NCI-H69 (cell line): ENCODE measurements at places on chromosomes 3 and 15.

- DNase-seq: no peak
Observed at GRCh38 chr3:4533489-4534443, 40.6 kb downstream of the ITPR1 start.

- DNase-seq: no peak
Observed at GRCh38 chr3:30642849-30643361, 36.5 kb downstream of the TGFBR2 start.

DNA sequence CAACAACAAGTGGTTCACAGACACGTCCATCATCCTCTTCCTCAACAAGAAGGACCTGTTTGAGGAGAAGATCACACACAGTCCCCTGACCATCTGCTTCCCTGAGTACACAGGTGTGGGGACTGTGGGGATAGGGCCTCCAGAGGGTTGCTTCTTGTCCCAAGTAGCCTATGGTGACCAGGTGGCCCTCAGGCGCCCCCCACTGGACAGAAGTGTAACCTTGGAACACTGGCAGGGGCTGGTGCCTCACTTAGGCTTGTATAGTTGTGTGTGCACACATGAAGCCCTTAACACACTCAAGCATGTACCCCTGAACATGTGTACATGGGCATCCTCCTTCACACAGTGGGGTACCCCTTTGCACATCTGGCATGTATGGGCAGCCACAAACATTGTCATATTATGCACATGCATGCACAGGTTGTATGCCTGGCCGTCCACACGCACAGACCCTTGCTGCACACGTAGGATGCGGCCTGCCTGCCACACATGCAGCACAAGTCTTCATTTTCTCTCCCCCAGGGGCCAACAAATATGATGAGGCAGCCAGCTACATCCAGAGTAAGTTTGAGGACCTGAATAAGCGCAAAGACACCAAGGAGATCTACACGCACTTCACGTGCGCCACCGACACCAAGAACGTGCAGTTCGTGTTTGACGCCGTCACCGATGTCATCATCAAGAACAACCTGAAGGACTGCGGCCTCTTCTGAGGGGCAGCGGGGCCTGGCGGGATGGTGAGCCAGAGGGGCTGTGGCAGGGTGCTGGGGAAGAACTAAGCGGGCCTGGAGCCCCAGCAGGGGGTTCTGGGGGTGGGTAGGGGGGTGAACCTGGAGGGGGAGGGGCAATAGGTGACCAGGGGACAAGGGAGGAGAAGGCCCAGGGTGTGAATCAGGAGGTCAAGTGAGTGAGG lies 11.7 kb upstream of the SEMA3B start:
- DNase-seq: peak; percentile 52

DNA sequence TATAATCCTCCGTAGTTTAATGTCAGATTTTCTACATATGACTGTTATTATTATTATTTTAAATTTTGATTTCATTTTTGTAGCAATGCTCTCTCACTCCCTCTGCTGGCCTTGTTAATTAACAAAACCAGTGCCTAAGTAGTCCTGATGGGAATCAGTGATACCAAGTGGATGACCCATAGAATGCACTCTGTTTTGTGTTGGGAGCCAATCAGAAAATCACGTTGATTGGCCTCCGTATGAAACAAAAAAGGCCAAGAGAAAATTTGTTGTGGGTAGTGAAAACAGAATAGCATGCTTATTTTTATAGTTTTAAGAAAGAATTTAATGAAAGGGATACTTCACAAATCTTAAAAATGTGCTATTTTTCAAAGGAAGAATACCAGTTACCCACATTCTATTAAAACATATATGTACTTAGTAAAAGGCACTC lies 34.4 kb upstream of the MEIS2 start:
- DNase-seq: peak; percentile 78

DNA sequence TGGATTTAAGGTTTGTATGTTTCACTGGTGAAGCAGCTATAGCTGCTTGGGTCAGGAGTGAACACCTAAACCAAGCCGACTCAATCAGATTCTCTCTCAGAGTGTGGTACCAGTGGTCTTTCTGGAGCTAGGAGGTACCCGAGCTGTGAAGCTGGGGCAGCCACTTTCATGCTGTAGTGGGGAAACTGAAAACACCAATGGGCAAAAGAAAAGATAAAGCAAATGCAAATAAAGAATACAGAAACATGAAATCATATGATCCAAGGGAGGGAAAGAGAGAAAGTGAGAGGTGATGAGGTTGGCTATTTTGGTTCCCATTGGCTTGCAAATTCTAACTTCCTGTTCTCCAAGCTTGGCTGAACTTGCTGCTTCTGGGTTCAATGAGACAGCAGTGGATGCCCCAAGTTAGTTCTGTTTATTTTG lies 212.3 kb upstream of the CFAP20DC start:
- DNase-seq: no peak

DNA sequence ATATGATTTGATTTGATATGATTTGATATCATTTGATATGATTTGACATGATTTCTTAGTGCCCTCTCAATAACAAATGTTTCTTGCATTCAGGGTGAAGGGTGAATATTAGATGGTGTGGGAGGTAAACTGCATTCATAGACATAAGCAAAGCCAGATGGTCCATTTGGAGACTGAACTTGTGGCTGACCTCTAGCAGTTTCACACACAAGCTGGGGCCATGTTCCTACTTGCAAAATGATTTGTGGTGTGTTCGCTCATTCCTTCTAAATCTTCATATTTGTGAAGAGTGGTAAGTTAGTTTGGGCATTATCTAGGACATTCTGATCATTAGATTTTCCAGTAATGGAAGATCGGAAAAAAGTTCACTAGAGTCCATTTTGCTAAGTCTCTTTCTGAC lies 40.5 kb upstream of the CCR4 start:
- DNase-seq: no peak

- no peak for DNase-seq
Observed at GRCh38 chr15:64162478-64162868, 349 bp downstream of the PPIB start.
